GM23338 (cell line): ENCODE measurements at places on chromosomes 11 and 22. TPM values are rescaled to one million over a fixed set of nuclear protein-coding genes. Genes with fewer than 3 reads are reported as not detected.

DNA sequence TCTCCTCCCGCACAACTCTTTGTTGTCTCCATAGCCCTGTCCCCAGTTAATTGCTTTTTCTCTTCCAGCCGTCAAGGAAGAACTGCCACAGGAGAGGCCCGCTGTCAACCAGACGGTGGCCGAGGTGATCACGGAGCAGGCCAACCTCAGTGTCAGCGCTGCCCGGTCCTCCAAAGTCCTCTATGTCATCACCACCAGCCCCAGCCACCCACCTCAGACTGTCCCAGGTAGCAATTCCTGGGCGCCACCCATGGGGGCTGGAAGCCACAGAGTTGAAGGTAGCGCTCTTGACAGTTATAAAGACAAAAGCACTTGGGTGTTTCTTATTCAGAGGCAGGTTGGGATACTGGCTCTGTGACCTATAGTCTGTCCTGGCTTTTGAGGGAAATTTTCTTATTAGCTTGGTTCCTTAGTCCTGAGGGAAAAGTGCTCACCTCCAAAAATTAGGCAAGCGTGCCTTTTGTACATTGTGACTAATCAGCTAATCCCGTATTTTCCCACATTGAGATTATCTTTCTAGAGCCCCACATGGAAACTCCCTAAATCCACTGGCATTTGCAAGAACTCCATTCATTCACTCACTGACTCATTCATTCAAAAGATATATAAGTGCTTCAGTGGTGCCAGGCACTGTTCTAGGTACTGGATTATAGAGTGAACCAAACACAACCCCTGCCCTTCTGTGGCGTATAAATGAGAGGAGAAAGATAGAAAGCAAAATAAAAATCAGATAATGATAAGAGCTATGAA is 65.9 kb downstream of the KREMEN1 start:
- peaks cover 3% of the 10 kb centered on the region; the same call in 1 of the 2 replicates for H3K36me3 ChIP-seq
- H3K4me3 ChIP-seq: no peak overlapping the region
- no peak for DNase-seq

SLC22A25 gene
- not detected in 2 replicates for polyA plus RNA-seq

LARGE1 gene
- polyA plus RNA-seq: 12.8 and 13.5 TPM in 2 replicates

KRTAP5-7 gene
- not detected in 2 replicates for polyA plus RNA-seq

- H3K4me3 ChIP-seq: no peak overlapping the region
- no peak overlapping the region for H3K27ac ChIP-seq
- no peaks in the 10 kb centered on the region for H3K4me1 ChIP-seq
- no peak for DNase-seq
These were observed 35.3 kb downstream of the IL18 start for GRCh38 chr11:112128483-112129121.

DNA sequence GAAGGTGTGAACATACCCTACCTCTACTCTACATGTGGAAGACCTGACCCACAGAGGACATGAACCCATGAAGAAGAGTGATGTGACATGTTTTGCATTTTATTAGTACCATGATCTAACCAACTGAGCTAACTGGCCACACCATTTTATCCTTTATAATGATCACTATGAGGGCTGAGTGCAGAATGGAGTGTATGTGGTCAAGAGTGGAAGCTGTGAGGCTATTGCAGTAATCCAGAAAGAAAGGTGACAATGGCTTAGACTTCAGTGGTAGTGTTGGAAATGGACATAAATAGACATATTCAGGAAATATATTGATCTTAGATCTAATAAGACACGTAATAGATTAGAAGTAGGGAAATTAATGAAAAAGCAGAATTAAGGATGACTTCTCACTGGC is 3.8 kb downstream of the SRSF8 start:
- no peak for DNase-seq
- H3K4me1 ChIP-seq: peaks cover 10% of the 10 kb centered on the region
- H3K27me3 ChIP-seq: no peaks in the 10 kb centered on the region
- H3K36me3 ChIP-seq: no peaks in the 10 kb centered on the region
- no peak overlapping the region for H3K27ac ChIP-seq
